ENCODE measurements at places on chromosomes 7 and 10.

- no peak for DNase-seq
Observed at GRCh38 chr7:101934618-101935017, 117.2 kb downstream of the CUX1 start.

DNA sequence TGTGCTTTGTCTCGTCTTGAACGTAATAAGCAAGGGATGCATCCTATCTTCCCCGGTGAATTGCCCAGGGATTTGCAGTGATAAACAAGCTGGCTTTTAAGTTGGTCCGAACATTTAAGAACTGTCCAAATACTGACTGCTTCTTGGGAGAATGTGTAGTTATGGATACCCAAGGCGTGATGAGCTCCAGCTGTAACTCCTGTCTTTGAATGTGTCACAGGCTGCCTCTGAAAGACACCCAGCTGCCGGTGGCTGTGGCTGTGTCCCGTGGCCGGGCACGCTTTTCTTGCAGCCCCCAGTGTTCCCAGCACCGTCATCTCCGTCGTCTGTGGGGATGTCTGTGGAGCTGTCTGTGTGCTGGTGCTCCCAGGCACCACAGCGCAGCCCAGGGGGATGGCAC is 118.1 kb downstream of the GLRX3 start:
- no peak for DNase-seq

DNA sequence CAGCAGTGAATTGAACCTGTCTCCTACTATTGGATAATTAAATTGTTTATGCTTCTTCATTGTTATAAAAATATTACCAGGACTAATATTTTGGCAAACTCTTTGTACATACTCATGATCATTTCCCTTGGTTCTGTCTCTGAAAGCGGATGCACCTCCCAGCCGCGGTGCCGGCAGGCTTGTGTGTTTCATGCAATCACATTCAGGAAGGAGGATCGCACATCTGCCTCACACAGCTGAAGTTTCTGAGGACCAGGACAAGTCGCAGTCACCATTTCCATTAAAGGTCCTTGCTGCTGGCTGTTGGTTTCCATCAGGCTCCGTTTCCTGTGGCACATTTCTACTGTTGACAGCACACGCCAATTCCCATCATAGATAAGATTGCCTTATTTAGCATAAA is 117.8 kb upstream of the SHH start:
- no peak for DNase-seq

GRCh38 chr7:102036958-102037357 is 219.5 kb downstream of the CUX1 start:
- DNase-seq = no peak

- no peak for DNase-seq
Observed at GRCh38 chr7:149599636-149600206, 102.1 kb upstream of the ZNF746 start.

GRCh38 chr10:109358325-109358724 is 565.0 kb downstream of the XPNPEP1 start:
- DNase-seq = no peak

GRCh38 chr10:132452216-132452650 is 55.2 kb downstream of the PWWP2B start:
- no peak for DNase-seq

DNA sequence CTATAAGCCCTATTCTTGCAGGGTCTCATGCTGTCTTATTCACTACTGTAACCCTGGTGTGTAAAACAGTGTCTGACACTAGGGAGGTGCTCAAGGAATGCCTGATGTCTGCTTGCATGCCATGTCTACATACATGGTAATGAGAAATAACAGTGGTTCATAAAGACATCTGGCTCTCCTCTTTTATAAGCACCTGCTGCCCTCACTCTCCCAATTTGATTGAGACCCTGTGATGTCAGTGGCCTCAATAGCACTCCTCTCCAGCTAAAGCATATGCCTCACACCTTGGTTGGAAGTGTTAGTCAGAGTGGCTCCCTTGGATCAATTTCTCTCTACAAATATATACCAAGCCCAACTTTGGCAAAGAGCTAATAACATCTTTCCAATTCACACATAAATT is 30.6 kb downstream of the ANK3 start:
- no peak for DNase-seq
